ENCODE measurements at places on chromosomes 6 and 20.

DNA sequence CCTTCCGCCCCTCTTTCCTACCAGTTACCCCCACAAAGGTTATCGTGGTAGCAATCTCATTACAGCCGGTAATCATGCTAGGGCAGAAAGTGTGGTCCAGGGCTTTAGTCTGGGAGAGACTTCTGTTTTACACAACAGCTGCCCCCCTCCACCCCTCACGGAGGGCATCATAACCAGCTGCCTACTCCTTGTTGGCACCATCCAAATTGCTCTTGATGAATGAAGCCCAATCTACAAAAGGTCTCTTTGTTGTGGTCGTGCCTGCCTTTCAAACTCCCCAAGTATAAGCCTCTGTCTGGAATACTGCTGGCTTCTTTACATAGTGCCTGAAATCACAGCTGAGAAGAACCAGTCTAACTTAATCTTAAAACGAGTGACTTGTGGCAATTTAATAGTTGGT, 157.9 kb downstream of the INSM1 start:
- DNase-seq = no peak

DNA sequence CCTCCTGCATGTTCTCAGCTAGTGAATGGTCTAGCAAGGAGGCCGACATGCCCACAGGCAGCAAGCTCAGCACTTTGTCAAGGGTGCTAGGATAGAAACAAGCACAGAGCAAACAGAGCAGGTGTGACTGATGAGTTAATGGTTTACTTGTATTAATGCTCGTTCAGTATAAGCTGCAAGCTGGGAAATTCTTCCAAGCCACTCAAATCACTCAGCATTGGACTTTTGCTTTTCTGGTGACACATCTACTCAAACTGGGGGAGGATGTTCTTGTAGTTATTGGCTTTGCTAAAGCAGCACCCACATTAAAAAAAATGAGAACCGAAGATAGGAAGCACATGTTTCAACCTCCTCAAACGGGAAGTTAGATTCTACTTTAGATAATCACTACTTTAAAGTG, 43.1 kb upstream of the NEDD9 start:
- no peak for DNase-seq

DNA sequence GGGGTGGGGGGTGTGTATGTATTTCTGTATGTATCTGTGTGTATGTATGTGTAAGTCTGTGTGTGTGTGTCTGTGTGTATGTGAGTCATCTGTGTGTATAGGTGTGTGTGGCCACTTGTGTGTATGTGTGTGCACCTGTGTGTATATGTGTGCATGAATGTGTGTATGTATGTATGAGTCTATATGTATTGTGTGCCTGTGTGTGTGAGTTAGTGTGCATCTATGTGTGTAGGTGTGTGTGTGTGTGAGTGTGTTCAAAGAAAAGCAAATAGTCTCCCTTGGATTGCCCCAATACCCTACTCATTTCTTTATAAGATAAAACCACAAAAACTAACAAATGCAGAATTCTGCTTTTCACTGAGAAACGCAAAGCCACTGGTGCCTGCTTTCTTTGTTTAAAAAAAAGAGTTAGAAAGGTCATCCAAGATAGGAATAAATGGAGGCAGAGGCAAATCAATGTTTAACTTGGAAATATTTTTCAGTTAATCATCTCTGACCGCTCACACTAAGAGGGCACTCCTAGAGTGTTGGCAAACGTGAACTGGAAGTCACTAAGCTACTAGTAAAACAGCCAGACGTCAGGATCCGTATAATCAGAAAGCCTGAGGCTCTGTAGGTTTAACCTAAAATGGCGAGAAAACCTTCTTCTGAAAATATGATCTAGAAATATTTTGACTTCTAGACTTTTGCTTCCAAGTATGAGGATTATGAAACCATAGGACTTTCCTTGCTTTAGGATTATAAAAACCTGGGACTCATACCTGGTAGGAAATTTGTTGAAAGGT, 37.4 kb upstream of the JAG1 start:
- no peak for DNase-seq

GRCh38 chr6:129402244-129402643, 307.7 kb downstream of the ARHGAP18 start:
- no peak for DNase-seq
